ENCODE measurements at places on chromosomes 5 and 9.

DNA sequence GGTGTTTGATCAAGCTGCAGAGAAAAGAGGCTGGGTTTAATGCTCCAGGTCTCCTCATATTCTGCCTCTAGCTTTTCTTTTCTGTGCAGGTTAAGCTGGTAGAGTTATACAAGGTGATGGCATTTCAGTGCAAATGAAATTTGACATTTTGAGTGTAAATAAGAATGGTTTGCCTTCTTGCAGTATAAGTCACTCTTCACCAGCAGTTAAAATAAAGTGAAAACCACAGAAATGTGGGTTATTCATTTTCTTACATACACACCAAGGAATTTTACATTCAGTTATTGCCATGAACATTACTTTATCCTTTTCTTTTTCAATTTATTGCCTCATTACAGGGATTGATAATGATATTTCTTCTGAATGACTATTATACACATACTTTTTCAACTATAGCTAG is 337.5 kb upstream of the PCSK5 start:
- DNase-seq: no peak

DNA sequence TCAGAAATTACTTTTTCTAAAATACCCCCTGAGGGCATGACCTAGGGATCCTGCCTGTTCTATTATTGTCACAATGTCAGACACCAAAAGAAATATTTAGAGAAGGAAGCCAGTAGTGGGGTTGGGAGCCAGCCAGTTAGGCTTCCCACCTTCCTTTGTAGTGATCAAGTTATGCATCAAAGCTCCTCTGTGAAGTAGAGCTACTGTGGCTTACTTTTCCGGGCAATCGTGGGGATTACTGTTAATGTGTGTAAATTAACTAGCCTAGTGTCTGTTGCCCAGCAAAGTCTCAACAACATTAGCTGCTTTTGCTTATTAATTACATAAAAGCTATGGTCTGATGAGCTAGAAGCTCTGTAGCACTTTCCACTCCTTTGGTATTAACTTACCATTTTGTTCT is 109.0 kb upstream of the PCAT7 start:
- no peak for DNase-seq

DNA sequence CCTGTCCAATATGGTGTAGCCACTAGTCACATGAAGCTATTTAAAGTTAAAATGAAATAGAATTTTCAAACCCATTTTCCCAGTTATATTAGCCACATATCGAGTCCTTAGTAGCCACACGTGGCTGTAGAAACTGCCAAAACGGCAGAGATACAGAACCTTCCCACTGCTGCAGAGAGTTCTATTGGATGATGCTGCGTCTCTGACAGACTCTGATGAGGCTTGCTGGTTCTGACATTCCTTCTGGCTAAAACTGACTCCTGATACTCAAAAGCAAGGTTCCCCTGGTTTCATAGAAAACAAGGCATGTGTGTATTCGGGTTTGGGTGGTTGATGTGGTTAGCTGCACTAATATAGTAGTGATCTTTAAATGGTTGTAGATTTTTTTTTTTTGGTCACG is 91.5 kb downstream of the TLE4 start:
- no peak for DNase-seq

DNA sequence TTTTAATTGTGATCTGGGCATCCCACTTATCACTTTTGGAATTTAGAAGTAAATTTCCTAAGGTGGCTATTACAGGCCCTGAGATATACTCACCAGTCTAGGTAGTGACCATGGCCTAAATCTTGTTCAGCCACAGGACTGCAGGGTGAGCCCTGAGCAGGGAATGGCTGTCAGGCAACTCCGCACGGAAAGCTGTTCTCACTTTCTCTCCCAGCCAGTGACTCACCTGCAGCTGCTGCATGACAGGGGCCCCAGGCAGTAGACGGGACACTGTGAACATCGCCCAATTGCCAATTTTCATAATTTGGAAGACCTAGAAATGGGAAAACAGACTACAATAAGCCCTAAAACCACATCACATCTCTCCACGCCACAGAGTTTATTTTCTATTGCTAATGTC is 69.6 kb upstream of the TAF1L start:
- DNase-seq: no peak

DNA sequence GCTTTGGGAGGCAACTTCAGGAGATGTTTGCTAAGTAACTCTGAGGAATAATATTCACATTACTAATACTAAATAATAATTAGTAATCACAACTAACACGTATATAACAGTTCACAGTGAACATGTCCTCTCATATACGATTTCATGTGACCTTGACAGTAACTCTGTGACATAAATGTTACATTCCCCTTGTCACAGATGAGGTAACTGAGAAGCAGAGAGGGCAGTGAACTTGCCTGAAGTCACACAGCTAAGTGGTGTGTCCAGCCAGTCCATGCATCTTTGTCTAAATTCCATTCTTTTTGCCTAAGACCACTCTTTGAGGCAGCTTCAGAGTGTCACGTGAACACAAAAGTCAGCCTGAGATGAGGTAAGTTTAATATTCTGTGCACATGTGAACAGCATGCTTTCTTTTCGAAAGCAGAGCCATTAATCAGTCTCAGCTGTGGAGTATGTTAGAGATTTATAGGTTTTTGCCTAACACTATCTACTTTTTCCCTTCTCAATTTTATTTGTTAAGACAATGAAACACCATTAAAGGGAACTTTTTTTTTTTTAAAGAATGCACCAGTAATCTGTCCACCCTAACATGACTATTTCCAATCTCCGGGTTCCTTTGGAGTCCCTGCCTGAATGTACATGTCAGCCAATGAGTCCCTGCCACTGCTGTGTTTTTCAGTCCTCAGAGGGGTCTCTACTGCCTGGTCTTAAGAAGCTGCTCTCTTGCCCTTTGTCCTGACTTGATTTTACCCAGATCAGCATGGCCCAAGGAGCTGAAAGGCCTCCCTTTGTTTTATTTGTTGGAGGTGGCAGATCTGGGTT is 43.5 kb downstream of the SH3PXD2B start:
- DNase-seq: no peak

DNA sequence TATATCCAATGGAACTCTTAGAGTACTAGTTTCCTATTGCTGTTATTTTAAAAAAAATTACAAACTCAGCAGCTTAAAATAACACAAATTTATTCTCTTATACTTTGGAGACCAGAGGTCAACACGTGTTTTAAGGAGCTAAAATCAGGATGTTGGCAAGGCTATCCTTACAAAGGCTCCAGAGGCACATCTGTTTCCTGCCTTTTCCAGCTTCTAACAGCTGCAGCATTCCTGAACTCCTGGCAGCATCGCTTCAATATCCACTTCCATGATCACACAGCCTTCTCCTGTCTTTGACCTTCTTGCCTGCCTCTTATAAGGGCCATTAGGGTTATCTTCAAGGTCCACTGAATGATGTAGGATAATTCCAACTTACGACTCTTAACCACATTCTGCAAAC is 92.2 kb upstream of the CCNG1 start:
- no peak for DNase-seq

- no peak for DNase-seq
These were observed 57.7 kb downstream of the LMX1B start for GRCh38 chr9:126671381-126671831.

GRCh38 chr5:72658161-72658560 is 151.0 kb upstream of the ZNF366 start:
- DNase-seq: no peak

GRCh38 chr9:88816141-88816540 is 175.1 kb upstream of the S1PR3 start:
- DNase-seq: no peak

- no peak for DNase-seq
These were observed 189.2 kb downstream of the HINT1 start for GRCh38 chr5:130975847-130976246.

DNA sequence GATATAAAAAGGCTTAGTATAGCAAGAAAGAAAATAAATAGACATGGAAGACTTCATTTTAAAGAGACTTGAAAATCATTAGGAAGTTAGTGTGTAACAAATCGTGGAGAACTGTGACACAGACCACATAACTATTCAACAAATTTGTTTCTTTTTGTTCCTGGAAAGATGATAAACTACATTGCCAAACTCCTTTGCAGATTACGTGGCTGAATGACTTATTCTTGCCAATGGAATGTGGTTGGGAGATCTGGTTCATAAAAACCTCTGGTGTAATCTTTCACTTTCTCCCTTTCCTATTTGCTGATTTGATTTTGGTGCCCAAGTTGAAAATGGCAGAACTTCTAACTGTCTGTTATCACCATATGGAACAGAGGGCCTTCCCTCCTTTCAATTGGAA is 328.9 kb upstream of the MEF2C start:
- DNase-seq: no peak

GRCh38 chr9:133732639-133733408 is 5.3 kb downstream of the SARDH start:
- no peak for DNase-seq

DNA sequence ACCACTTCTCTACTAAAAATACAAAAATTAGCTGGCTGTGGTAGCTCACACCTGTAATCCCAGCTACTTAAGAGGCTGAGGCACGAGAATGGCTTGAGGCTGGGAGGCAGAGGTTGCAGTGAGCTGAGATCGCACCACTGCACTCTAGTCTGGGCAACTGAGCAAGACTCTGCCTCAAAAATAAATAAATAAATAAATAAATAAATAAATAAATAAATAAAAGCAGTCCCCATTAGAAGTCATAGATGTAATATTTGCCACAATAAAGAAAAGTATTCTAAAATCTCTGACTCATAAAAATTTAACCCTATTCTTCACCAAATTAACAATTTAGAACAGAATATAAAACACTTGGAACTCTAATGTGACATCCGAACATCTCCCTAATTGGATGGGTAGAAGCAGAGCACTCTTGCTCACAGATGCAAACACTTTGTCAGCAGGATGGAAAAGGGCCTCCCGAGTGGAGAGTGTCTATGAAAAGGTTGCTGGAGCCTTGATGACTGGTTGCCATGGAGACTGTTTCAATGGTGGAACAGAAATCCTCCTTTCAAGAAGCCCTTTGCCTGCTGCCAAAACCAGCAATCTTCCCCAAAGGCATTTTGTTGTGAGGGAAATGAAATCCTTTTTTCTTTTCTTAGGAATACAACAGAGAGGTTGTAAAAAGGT is 38.9 kb upstream of the TRAF1 start:
- DNase-seq: no peak

DNA sequence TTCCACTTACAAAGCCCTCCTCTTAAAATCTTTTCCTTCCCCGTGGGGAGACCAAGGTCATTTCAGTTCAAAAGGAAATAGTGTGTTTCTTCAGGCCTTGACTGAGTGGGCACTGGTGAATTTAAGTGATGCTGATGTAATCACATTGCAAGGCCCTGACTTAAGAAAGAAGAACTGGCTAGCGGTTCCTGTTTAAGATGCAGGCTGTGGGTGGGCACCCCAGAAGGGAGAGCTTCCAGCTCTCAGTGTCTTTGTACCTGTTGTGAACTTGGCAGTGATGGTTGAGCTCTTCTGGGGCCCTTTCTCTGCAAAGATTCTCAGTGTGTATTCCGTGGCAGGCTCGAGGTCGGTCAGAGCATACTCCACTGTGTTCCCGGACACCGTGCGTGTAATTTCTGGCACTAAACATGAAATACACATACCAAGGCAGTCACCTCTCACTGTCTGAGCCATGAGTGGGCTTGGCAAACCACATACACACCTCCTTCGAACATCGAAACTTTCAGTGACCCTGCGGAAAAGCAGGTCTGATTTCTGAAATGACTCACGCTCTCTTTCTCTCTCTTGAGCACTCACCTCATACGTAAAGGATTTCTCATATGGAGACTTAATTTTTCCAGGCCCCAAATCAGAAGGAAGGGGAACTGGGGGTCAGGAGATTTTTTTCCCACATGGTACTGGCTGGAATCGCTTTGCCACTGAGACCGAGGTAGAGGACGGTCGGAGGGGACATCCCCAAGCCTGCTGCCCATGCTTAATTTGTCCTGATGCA is 81.9 kb downstream of the TNC start:
- DNase-seq: no peak

- DNase-seq: no peak
These were observed 120.7 kb downstream of the PBX3 start for GRCh38 chr9:125867751-125868415.

DNA sequence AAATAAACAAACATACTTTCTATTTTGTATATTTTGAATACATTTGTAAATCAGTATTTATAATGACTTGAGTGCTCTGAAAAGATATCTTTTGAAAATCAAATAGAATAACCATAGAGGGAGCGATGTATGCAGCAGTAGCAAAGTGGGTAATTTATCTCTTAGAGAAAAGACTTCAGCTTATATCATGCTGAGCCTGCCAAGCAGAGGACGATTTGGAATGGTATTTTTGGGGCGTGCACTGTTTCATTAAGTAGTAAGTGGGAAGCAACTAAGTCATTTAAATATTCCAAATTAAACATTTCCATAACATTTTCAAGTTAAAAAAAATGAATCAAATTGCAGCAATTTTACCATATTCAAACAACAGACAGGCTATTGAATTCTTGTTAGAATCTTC is 147.6 kb downstream of the CDH10 start:
- no peak for DNase-seq

- no peak for DNase-seq
These were observed 33.4 kb downstream of the TJP2 start for GRCh38 chr9:69207503-69207902.

GRCh38 chr5:68088302-68088701 is 127.3 kb upstream of the PIK3R1 start:
- DNase-seq: no peak

- no peak for DNase-seq
These were observed 765.3 kb upstream of the GRAMD2B start for GRCh38 chr5:125657936-125658335.

DNA sequence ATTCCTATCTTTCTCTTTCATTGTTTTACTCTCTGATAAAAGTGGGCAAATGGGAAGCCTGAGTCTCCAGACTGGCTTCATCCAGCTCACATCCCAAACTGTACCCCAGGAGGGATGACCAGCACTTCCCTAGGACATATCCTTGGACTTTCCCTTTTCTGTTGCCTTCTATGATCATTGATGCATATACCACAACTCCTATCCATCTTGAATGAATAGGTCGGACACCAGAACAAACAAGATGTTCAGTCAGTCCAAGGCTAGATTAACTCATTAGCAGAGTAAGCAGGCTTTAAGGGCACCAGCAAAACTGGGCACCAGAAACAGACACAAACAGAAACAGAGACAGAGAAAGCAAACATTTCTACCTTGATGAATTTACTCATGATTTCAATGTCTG is 159.1 kb upstream of the RGMB start:
- DNase-seq: no peak

GRCh38 chr5:40960037-40960436 is 50.7 kb downstream of the C7 start:
- no peak for DNase-seq

Data from T-helper 9 cell (primary cell).